ENCODE measurements at places on chromosomes 6 and 20. TPM values are rescaled to one million over a fixed set of nuclear protein-coding genes. Genes with fewer than 3 reads are reported as not detected.

FNDC1 gene
- 0.07 TPM for total RNA-seq

ZNF165 gene
- total RNA-seq = 11.2 TPM

DNA sequence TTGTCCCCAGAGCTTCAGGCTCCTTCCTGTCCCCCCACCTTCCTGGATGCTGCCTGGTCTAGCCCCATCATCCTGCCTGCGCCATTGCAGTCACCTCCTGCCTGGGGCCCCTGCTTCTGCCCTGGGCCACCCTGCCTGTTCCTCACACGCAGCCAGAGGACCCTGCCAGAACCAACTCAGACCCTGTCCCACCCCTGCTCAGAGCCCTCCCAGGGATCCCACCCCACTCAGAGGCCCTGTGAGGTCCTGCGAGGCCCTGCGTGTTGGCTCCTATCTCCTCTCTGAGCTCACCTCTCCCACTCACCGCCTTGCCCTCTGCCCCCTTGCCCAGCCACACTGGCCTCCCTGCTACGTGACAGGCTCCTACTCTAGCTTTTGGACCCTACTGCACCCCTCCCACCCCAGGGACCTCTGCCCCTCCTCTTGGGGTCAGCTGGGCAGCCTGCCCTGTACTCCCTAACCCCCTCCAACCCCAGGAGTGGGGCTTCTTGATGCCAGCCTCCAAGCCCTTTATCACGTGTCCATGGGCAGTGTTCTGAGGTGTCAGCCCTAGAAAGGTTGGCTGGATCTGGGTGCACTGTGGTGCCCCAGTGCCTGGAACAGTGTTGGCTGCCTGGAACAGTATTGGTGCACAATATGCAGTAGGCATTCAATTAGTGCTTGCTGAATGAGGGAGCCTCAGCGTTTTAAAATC, 68.3 kb downstream of the CEBPB start:
- no peak overlapping the region for H3K27ac ChIP-seq
- no peak overlapping the region for H3K4me3 ChIP-seq
- no peak for DNase-seq
- H3K4me1 ChIP-seq = peaks cover 25% of the 10 kb centered on the region
- H3K27me3 ChIP-seq = no peaks in the 10 kb centered on the region

DNA sequence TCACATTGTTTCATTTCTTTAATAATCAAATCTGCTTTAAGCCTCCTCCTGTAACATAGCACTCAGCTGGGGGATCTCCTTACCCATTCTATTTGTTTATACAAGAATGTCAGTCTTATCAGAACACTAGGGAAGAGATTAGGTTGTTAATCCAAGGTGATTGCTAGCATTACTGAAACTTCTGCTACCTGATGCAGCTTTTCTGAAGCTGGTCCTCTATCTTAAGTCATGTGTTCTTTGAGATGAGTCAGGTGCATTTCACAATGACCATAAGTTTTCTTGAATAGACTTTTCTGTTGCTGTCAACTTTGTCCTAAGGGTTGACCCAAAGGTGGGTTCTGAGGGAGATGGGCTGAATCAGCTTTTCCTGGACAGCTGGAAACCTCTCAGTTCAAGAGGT, 60.7 kb upstream of the SYNCRIP start:
- no peaks in the 10 kb centered on the region for H3K27me3 ChIP-seq
- no peaks in the 10 kb centered on the region for H3K4me1 ChIP-seq
- no peak overlapping the region for H3K27ac ChIP-seq
- H3K4me3 ChIP-seq = no peak overlapping the region
- no peaks in the 10 kb centered on the region for H3K36me3 ChIP-seq

DNA sequence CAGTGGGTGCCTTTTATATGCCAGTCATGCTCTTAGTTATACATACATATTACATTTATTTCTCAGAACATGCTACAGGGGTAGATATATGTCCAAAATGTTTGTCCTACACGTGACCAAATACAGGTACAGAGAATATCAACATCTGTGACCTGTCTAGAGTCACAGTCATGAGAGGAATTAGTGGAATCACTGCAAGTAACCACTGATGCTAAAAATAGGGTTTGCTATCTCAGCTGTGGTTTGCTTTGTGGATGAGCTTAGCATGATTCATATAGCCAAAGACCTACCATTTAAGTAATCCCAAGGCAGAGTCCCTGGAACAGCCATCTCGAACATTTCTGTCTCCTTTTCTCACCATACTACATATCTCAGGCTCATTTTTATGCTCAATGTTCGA, 32.3 kb downstream of the GSTA3 start:
- H3K27ac ChIP-seq = no peak overlapping the region
- peaks cover 3% of the 10 kb centered on the region for H3K4me1 ChIP-seq
- no peaks in the 10 kb centered on the region for H3K27me3 ChIP-seq
- DNase-seq = peak; percentile 29

- no peak overlapping the region for H3K4me3 ChIP-seq
- no peaks in the 10 kb centered on the region for H3K4me1 ChIP-seq
- no peak overlapping the region for H3K27ac ChIP-seq
- H3K27me3 ChIP-seq = no peaks in the 10 kb centered on the region
- no peak for DNase-seq
These were observed 73.2 kb downstream of the QRSL1 start for GRCh38 chr6:106702451-106703110.

- no peaks in the 10 kb centered on the region for H3K36me3 ChIP-seq
- no peaks in the 10 kb centered on the region for H3K27me3 ChIP-seq
- H3K27ac ChIP-seq = no peak overlapping the region
- no peaks in the 10 kb centered on the region for H3K4me1 ChIP-seq
These were observed 59.6 kb upstream of the LAMP5 start for GRCh38 chr20:9454791-9455190.
